ENCODE measurements at places on chromosomes 11 and 22. TPM values are rescaled to one million over a fixed set of nuclear protein-coding genes. Genes with fewer than 3 reads are reported as not detected.

The GSTT2B gene
- total RNA-seq: not detected

The VPREB1 gene
- not detected for total RNA-seq

The PCNX3 gene
- total RNA-seq: 56.0 TPM

The DNAJC4 gene
- 54.8 TPM for total RNA-seq

The TUBA8 gene
- total RNA-seq: 2.5 TPM

The PDGFB gene
- 2.7 TPM for total RNA-seq

The WNT7B gene
- not detected for total RNA-seq

The SLC35E4 gene
- 8.3 TPM for total RNA-seq

The MFRP gene
- total RNA-seq: not detected

The CCDC89 gene
- 3.8 TPM for total RNA-seq

The CHST1 gene
- total RNA-seq: 1.4 TPM

The SLC7A4 gene
- 4.0 TPM for total RNA-seq

The TP53I11 gene
- 91.7 TPM for total RNA-seq

The CECR2 gene
- total RNA-seq: 0.36 TPM

The MUC6 gene
- not detected for total RNA-seq

The MS4A15 gene
- not detected for total RNA-seq

The OR4A16 gene
- not detected for total RNA-seq

The THY1 gene
- total RNA-seq: 1.8 TPM

The FCHSD2 gene
- 22.1 TPM for total RNA-seq

Measured in left colon (tissue), 2 donors.